Kasumi-1 (cell line): ENCODE measurements at places on chromosomes 16 and 17.
A peak's percentile ranks its signal among the peaks of the same experiment; 100 is the strongest.

DNA sequence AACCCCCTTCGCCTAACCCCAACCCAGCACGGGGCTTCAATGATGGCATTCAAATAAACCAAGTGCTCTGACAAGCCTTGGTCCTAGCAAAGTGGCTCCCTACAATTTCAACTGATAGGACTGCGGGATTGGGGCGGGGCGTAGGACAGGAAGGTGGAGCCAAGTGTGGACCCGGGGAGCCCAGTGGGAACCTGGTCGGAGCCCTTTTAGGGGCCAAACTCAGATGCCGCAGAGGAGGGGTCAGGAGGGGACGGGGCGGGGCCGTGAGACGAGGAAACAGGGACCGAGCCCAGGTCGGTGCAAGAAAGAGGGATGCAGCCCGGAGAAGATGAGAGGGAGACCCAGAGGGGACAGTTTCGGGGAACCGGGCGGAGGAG is 13.2 kb upstream of the CDIPT start:
- DNase-seq: no peak

GRCh38 chr16:4535627-4536108 is 2.9 kb downstream of the CDIP1 start:
- DNase-seq: no peak

DNA sequence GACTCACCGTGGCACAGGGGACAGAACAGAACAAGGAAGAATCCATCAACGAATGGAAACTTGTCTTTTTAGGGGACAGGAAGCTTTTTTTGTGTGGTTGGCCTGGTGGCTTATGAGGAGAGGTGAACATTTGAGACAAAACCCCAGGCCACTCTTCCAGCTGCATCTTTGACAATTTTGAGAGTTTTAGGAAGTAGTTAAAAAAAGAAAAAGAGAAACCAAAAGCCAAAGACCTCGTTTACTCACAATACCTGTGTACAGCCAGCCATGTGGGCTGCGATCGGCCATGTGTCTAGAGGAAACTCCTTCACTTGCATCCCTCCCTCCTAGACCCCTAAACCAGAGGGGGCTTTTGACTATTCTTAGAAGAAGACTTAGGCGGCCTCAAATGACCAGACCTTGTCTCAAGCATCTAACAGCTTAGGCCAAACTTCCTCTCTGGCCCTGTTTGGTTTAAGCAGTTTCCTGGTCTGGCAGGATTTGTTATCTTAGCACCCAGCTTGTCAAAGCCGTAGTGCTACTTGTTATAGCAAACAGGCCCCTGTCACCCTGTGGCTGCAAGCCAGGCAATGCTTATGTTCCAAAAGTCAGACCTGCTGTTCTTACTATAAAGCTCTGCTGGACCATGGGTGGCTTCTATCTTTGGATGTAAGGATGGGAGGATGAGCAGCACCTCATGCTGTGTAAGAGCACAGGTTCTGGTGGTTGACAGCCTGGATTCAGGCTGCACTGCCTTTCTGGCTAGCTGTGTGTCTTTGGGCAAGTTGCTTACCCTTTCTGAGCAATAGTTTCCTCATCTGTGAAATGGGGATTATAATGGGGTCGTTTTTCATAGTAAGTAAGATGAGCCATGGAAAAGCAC is 17.7 kb downstream of the KSR1 start:
- peak; percentile 80 for DNase-seq

- no peak for DNase-seq
Measured at GRCh38 chr17:29212681-29213121, 32.5 kb upstream of the MYO18A start.

GRCh38 chr17:35056013-35056412 is 7.5 kb downstream of the RFFL start:
- DNase-seq: peak; percentile 3

DNA sequence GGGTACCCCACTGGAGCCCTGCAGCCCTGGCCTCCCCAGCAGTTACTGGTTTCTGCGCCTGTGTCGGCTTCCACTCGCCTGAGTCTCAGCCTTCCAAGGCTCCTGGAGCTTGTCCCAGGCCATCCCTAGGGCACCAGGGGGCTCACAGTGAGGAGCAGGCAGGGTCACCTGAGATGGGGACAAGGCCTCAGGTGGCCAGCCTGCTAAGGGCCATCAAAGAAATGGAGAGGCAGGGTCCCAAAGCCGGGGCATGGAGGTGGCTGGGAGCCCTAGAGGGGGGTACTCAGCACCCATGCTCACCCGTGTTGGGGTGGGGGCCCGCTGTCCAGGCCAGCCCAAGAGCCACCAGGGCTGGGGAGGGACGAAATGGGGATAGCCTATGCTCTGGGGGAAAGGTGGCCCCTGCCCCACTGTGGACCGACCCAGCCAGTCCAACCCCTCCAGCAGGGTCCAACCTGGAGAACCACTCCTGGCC is 1.3 kb downstream of the FASN start:
- no peak for DNase-seq

DNA sequence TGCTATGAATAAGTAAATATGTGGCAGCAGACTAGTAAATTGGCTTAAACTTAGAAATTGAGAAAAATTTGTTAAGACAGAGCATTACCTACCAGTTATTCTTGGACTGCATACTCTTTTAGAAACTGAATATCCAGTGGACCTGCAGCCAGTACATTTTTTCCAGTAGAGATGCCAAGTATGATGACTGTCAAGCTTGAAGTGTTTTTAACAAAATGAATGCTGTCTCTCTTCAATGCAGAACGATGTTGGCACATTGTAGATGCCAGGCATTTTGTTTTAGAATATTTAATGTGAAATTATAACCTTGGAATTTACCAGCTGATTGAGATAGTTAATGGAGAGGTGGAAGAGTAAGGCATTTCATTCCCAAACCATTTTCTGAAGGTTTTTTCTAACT is 52.5 kb downstream of the NFAT5 start:
- DNase-seq: no peak

- DNase-seq: no peak
Measured at GRCh38 chr17:57493625-57494024, 237.3 kb downstream of the MSI2 start.

GRCh38 chr17:34825884-34826283 is 135.4 kb downstream of the CCT6B start:
- DNase-seq: no peak

DNA sequence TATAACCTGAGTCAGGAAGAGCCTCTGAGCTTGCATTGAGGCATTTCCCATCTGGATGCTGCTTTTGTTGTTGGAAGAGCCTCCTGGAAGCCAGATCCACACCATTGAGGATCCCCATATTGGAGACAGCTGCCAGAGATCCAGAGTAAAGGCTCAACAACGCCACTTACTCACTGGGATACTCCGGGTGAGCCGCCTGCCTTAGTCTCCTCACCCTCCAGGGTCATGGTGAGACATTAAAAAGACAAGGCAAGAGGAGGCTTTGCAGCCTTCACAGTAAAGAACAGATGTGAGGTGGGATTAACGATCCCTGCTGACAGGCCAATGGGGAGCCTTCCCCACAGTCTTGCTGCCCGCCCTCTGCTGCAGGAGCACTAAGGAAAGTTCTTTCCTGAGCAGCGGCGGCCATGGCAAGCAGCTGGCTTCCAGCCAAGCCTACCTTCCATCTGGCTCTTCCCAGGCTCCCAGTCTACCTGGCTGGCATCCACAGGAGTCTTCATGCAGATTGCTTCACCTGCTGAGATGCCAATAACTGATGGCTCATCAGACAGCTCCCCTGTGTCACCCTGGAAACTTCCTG is 198.5 kb downstream of the CYLD start:
- no peak for DNase-seq

DNA sequence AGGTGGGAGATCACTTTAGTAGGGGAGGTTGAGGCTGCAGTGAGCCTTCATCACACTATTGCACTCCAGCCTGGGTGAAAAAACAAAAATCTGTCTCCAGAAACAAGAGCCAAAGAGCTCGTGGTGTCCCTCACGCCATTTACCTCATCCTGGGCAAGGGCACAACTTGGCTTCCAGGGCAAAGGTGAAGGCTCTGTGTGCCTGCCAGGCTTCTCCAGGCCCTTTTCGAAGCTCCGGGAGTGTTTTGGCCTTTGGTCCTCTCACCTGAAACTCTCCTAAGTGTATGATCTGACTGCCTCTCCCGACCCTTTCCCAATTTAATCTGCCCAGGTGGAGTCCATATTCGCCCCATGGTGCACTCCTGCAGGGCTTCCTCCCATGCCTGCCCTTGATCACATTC is 11.6 kb upstream of the CES3 start:
- no peak for DNase-seq

- DNase-seq: no peak
Measured at GRCh38 chr16:19809693-19810092, 75.0 kb downstream of the GPRC5B start.

DNA sequence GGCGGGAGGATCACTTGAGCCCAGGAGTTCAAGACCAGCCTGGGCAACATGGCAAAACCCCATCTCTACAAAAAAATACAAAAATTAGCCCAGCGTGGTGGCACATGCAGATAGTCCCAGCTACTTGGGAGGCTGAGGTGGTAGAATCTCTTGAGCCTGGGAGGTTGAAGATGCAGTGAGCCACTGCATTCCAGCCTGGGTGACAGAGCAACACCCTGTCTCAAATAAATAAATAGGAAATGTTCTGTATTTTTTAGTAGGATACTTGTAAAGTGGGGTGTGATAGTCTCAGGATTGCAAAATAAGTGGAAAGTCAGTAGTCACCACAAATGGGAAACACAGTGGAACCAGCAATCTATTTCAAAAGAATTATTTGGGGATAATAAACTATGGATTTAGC is 4.0 kb downstream of the RSPRY1 start:
- DNase-seq: no peak

DNA sequence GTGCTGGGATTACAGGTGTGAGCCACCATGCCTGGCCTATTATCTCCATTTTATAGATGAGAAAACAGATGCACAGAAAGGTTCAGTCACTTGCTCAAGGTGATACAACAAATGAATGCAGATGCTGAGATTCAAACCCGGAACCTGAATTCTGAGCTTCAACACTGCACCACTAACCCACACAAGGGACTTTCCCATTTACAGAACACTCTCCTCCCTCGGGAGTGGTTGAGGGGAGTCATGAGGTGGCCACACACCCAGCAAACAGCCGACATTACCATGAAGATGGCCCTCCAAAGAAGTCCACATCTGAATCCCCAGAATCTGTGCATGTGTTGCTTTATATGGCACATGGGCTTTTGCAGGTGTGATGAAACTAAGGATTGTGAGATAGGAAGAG is 9.1 kb downstream of the BCL7C start:
- no peak for DNase-seq

DNA sequence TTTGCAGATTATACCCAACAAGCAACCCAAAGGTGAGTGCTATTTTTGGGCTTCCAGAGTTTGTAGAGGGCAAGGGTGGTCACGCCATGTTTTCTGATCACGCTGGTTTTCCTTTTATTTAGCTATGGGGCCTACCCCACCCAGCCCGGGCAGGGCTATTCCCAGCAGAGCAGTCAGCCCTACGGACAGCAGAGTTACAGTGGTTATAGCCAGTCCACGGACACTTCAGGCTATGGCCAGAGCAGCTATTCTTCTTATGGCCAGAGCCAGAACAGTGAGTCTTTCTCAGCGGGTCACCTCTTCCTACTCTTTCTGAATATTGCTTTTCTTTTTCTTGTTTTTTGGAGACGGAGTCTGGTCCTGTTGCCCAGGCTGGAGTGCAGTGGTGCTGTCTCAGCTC is 2.5 kb downstream of the FUS start:
- no peak for DNase-seq

- DNase-seq: no peak
Measured at GRCh38 chr16:76294396-76295214, 17.4 kb downstream of the CNTNAP4 start.

DNA sequence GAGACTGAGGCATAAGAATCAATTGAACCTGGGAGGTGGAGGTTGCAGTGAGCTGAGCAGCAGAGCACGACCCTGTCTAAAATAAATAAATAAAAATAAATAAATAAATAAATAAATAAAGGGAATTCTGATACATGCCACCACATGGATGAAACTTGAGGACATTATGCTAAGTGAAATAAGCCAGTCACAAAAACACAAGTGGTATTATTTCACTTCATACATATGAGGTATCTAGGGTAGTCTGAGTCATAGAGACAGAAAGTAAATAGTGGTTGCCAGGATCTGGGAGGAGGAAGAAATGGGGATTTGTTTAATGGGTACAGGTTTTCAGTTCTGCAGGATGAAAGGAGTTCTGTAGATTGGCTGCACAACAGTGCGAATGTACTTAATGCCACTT is 16.3 kb downstream of the PIPOX start:
- no peak for DNase-seq
